Activated naive CD4-positive, alpha-beta T cell treated with anti-CD3 and anti-CD28 coated beads, Interleukin-2, amount 50 U/mL, for 72 hours (primary cell): ENCODE measurements at places on chromosomes 5 and 9. TPM values are rescaled to one million over a fixed set of nuclear protein-coding genes. Genes with fewer than 3 reads are reported as not detected.

DNA sequence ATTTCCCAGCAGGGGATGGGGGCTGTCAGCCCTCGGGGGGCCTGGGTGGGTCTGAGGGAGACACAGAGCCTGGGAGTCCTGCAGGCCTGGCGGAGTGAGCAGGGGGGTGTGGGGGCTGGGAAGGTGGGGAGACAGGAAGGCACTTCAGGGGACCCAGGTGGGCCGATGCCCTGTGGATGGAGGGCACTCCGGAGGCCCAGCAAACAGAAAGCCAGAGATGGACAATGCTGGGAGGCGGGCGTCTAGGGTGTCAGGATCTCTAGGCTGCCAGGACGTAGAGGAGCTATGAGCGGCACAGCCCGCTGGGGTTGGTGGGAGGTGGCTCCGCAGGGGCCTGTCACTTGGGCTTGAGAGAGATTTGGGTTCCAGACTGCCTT is 87.6 kb upstream of the COL5A1 start:
- DNase-seq: no peak

DNA sequence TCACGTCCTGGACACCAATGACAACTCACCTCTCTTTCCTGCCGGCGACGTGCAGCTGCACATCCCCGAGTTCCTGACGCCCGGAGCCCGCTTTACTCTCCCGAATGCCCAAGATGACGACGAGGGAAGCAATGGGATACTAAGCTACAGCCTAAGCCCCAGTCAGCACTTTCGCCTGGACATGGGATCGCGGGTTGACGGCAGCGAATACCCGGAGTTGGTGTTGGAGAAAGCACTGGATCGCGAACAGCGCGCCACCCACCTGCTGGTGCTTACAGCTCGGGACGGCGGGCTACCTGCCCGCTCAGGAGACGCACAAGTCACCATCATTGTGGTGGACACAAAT is 1.1 kb downstream of the PCDHAC1 start:
- DNase-seq: no peak

- no peak for DNase-seq
Observed at GRCh38 chr9:111147041-111147440, 108.8 kb upstream of the LPAR1 start.

The LEAP2 gene
- 1.5 TPM for total RNA-seq

GRCh38 chr9:82148901-82149461 is 160.4 kb downstream of the SPATA31D1 start:
- DNase-seq: no peak

The COL23A1 gene
- total RNA-seq: 0.14 TPM

- no peak for DNase-seq
Observed at GRCh38 chr9:115300874-115301273, 182.9 kb upstream of the TNC start.

DNA sequence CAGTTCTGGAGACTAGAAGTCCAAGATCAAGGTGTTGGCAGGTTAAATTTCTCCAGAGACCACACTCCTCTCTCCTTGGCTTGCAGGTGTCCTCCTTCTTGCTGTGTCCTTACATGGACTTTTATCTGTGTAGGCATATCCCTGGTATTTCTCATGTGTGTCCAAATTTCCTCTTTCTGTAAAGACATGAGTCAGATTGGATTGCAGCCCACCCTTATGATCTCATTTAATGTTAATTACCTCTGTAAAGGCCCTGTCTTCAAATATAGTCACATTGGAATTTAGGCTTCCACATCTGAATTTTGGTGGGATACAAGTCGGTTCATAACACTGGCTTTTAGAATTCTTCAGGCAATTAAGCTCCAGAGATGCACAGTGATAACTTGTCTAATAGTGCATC is 322.2 kb upstream of the GRIA1 start:
- DNase-seq: no peak

The CTSV gene
- 2.6 TPM for total RNA-seq

GRCh38 chr5:68754536-68754935 is 339.3 kb upstream of the SLC30A5 start:
- DNase-seq: no peak

DNA sequence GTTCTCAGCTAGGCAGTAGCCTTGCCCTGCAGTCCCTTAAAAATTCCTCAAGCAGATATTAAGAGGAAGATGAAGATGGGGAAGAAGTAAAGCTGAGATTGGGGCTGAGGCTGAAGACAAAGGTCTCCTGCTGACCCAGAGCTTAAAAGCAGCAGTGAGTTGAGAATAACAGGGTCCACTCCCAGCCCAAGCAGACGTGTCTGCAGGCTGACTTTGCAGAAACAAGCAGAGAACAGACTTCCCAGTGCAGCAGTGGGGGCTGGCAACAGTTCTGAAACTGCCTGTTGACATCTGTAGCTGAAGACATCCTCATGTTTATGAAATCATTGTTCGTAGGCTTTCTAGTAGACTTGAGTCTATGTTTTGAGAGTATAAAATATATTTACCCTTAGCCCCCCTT is 1.1 kb downstream of the CTXN3 start:
- no peak for DNase-seq

GRCh38 chr5:157116483-157116954 is 7.7 kb upstream of the HAVCR2 start:
- DNase-seq: peak; percentile 19

DNA sequence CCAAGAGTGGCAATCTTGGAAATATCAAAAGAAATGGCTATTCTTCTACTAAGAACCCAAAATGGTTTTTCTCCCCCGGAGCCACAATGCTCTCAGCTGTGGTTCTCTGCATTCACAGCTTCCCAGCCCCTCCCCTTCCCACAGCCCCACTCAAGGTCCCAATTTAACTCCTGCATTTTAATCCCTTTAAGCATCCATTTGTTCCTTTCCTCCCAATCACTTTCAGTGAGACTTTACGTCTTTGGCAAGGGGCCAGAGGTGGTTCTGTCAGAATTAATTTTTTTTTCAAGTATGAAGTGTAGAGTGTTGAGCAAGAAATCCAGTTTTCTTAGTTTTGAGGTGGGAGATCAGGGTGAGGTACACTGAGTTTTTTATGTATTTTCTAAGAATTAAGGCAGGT is 256.9 kb downstream of the GLIS3 start:
- no peak for DNase-seq

- DNase-seq: no peak
Observed at GRCh38 chr5:33762859-33763258, 128.9 kb downstream of the ADAMTS12 start.

- no peak for DNase-seq
Observed at GRCh38 chr9:129242191-129242941, 64.3 kb upstream of the IER5L start.
